ENCODE measurements at places on chromosomes 12 and 14.

DNA sequence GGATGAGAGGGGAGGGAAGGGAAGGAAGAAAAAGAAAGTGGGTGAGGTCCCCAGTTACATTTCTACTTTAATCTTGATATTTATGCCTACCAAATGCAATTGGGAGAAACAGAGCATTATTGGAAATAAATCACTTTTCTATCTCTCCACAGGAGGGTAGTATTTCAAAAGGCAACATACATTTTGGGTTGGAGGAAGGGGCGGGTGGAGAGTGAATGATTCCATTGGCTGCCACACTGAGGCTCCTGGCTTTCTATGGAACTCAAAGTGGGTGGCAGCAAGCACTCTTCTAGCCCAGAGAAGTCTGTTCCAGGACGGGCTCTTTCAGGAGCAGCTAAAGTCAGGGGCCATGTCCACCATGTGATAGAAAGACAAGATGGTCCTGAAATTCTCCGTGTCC, 441.3 kb downstream of the DAD1 start:
- DNase-seq = no peak

DNA sequence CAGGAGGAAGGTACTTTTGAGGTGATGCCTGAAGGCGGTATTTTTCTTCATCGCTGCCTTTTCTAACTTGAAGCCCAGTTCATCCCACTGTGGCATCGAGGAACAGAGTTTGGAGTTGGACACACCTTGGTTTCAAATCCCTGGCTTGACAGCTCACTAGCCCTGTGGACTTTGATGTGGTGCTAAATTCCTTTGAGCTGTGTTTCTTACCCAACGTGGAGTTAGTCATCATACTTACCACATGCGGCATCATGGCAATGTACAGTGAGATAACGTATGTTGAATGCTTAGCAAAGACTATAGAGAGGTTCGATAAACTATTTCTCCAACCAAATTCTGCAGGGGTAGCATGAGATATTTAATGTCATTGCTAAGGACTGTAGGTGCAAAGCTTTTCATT, 3.4 kb downstream of the PLEKHG3 start:
- DNase-seq = no peak

- no peak for DNase-seq
Observed at GRCh38 chr12:64085154-64085553, 136.9 kb downstream of the KICS2 start.

DNA sequence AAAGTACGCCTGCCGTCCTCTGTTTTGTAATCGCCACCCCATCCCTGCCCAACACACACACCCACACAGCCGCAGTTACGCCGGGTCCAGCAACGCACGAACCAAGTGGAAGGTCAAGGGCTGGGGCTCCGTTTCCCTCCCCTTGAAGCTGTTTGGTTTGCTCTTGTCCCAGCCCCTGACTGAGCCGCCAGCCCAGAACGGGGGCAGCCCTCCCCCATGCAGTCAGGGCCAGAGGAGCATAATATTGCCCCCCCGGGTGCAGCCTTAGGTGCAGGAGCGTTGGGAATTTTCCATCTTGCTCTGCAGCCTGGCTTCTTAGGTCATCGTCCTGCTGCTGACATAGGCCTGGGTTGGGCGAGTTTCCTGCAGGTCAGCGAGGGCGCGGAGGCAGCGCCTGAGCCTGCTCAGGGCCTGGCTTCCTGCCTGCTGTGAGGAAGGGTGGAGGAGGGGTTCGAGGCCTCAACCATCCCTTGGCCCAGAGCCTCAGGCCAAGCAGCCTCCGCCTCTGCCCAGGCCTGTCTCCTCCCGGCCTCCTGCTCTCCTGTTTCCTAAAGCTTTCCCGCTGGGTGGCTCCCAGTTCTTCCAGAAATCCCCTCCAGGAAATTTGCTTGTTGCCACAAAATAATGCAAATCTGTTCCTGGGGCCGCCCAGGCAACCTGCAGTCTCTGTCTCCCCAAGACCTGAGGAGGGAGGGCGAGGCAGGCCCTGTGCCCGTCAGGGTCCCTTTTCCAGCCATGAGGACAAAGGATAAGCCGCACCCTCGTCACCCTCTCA, 44.5 kb downstream of the PSMA6 start:
- DNase-seq = peak; percentile 62

DNA sequence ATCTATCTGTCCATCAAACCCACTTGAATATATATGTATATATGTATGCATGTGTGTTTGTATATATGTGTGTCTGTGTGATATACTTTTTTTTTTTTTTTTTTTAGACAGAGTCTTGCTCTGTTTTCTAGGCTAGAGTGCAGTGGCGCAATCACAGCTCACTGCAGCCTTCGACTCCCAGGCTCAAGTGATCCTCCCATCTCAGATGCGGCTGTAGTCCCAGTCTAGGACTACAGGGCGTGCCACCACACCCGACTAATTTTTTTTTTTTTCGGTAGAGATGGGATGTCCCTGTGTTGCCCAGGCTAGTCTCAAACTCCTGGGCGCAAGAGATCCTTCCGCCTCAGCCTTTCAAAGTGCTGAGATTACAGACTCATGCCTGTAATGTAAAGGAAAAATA, 13.0 kb upstream of the APOBEC1 start:
- no peak for DNase-seq

GRCh38 chr12:124174451-124175348, 120.2 kb upstream of the RFLNA start:
- peak; percentile 54 for DNase-seq

DNA sequence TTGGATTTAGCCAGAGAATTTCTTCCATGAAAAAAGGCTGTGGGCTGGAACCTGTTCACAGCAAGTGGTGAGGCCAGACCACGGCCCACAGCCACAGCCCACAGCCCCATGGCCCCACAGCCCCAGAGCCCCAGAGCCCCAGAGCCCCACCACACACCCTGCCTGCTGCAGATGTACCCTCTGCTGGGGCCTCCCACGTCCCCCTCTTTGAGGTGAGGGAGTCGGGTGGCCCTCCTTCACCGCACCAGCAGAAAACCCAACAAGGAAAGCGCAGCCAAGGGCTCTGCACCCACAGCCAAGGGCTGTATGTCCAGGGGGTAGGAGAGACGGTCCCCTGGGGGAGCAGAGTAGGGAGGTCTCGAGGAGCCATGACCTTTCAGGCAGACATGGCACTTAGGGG, 327.5 kb upstream of the DIO3 start:
- no peak for DNase-seq

- peak; percentile 6 for DNase-seq
Observed at GRCh38 chr12:72135021-72135301, 137.2 kb upstream of the TRHDE start.

- DNase-seq = no peak
Observed at GRCh38 chr12:5348491-5348890, 83.4 kb upstream of the NTF3 start.

- no peak for DNase-seq
Observed at GRCh38 chr14:45916340-45916953, 663.4 kb upstream of the MIS18BP1 start.

DNA sequence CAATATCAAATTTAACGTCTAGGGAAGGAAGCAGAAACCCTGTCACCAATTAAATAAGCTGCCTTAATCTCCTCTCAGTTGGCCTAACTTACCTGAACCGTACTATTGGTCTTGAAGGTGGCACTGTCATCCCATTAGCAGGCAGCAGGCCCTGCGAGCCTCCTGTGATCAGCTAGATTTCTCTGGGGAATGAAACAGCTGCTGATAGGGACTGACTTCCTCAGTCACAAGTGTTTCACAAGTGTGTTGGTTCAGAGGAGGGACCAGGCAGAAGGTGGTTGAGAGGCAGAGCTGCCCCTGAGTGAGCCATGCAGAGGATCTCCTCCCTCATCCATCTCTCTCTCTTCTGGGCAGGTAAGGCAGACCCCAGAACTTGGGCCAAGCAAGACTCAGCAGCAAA, 166.8 kb downstream of the DAD1 start:
- DNase-seq = no peak

GRCh38 chr12:26028953-26029735, 70.7 kb downstream of the RASSF8 start:
- peak; percentile 16 for DNase-seq

DNA sequence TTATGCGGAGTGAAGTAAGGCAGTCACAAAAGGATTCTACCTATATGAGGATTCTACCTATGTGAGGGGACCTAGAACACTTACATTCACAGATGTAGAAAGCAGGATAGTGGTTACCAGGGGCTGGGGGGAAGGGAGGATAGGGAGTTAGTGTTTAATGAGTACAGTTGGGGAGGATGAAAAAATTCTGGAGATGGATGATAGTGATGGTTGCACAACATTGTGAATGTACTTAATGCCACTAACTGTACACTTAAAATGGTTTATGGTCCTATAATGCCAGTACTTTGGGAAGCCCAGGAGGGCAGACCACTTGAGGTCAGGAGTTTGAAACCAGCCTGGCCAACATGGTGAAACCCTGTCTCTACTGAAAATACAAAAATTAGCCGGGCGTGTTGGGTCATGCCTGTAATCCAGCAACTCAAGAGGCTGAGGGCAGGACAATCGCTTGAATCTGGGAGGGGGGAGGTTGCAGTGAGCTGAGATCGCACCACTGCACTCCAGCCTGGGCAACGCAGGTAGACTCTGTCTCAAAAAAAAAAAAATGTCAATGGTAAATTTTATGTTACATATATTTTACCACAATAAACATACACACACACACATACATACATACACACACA, 25.4 kb downstream of the SVOP start:
- DNase-seq = no peak

DNA sequence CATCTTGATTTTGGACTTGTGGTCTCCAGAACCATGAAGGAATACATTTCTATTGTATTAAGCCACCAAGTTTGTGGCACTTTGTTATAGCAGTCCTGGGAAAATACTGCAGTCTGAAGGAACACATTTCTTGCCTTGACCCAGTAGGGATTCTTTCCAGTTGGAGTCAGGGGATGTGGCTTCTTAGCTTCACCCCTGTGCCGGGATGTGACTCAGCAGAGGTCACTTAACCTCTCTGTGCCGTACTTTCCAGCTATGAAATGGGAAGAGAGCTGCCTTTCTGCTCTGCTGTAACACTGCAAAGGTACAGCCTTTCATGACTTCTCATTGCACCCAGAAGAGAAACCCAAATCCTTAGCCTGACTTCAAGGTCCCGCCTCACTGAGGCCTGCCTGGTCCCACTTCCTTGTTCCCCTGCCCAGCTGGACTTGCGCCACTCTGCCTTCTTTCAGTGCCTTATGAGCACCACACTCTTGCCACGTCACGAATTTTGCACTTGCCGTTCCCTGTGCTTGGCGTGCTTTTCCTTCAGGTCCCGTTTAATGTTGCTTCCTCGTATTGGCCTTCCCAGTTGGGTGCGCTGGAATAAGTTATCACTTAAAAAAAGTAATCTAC, 24.2 kb downstream of the CHST11 start:
- no peak for DNase-seq

- DNase-seq = no peak
Observed at GRCh38 chr14:94374749-94375260, 13.6 kb downstream of the SERPINA1 start.

DNA sequence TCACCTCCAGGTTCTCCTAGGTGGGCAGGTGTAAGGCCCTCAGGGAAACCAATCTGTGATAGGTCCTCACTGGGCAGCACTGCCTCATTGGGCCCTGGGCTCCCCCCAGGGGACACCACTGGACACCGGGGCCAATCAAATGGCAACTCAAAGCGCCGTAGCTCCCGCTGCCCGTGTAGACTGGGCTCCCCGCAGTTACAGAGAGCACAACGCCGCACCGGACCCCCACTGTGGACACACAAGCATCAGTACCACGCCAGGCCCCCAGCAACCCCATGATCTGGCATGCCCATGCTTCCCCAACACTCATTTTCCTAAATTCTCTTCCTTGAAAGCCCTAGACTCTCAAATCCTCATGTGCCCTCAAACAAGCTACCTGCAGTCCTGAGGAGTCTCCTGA, 6.1 kb downstream of the KMT2D start:
- DNase-seq = no peak

- DNase-seq = no peak
Observed at GRCh38 chr14:33686856-33687255, 264.0 kb downstream of the EGLN3 start.

DNA sequence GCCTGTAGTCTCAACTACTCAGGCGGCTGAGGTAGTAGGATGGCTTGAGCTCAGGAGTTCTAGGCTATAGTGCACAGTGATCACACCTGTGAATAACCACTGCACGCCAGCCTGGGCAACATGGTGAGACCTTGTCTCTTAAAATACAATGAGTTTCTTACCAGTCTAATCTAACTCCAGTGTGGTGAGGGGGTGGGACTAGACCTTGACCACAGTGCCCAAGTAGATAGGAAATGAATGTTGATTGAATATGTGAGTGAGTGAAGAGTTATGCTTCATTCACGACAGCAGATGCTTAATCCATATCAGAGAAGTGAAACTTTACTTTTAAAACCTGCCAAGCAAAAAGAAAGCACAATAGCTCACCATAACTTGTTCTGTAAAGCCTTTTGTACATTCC, 11.2 kb upstream of the AK7 start:
- no peak for DNase-seq

DNA sequence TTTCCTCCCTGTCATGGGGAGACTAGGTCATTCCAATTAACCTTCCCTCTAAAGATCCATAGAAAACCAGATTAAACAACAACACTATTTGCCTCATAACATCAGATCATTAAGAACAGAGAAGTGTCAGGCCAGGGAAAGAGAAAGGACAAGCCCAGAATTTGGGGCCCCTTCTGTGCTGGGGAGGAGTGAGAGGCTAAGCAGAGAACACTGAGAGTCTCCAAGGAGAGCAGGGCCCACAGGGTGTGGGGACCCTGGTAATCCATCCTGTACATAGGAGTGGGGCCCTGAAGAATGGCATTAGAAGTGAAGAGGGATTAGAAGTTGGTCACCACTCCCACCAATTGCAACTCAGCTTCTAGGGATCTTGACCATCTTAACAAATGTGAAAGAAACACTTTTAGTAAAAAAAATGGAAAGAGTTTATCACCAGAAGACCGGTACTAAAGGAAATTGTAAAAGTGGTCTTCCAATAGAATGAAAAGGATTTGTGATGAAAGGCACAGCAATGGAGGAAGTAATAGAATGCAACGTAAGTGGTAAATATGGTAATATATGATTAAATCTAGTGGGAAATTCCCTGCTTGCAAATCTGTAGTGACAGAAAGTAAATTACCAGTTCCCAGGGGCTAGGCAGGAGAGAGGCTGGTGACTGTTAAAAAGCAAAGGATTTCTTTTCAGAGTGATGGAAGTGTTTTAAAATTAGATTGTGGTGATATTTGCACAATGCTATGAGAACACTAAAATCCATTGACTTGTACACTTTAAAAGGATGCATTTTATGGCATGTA, 14.0 kb upstream of the TMTC1 start:
- no peak for DNase-seq

DNA sequence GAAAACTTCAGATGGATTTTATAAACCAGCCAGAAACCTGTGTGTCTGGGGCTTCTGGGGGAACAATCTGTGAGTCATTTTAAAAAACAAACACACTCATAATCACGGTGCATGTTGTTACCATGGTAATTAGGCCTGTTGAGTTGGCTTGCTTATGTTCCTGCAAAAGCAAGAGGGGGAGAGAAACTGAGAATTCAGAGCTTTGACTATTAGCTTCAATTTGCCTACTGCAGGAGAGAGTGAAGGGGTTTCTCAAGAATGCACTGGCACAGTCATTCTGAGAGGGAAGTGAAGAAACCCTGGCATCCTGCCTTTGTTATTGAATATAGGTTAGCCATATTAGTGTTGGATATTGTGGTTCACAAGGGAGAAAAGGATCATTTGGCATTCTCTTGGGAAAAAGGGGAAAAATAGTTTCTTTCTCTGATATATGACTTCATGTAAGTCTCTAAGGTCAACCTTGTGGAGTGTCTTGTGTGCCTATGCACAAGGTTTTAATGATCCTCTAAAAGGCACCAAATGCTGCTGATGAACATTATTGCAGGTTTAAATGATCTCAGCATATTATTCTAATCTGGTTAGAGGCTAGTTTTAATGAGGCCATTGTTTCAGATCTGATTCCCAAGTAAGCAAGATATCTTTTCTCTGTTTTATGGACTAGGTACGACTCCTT, 12.9 kb downstream of the GNG2 start:
- peak; percentile 21 for DNase-seq
